ENCODE measurements at places on chromosomes 4 and X. TPM values are rescaled to one million over a fixed set of nuclear protein-coding genes. Genes with fewer than 3 reads are reported as not detected.

DNA sequence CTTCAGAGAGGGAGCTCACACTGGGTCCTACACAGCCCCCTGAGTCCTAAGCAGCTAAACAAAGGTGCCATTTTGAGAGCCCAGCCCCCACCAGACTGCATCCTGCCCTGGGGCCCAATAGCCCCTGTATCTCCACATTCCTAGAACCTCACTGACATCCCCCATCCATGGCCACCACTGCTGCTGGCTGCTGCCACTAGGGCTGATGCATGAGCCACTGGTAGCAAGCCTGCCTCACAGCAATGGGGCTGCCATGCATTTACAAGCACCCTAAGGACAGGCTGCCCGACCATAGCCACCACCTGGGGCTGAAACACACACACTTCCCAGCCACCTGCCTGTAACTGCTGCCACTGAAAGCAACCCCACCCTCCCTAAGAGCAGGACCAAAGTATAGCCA is 26.5 kb upstream of the TRO start:
- no peak for DNase-seq

SLC10A3 gene
- 15.2 TPM for total RNA-seq

CFAP99 gene
- not detected for total RNA-seq

CCKAR gene
- total RNA-seq: not detected

TMEM31 gene
- total RNA-seq: not detected

Data from IMR-90 (cell line).